ENCODE measurements at places on chromosomes 7 and 10. TPM values are rescaled to one million over a fixed set of nuclear protein-coding genes. Genes with fewer than 3 reads are reported as not detected.
A peak's percentile ranks its signal among the peaks of the same experiment; 100 is the strongest.

- H3K27ac ChIP-seq: no peak overlapping the region
- DNase-seq: no peak
- no peak overlapping the region for H3K4me3 ChIP-seq
- H3K36me3 ChIP-seq: no peaks in the 10 kb centered on the region
- no peaks in the 10 kb centered on the region for H3K4me1 ChIP-seq
These were observed 107.4 kb downstream of the ACTR3B start for GRCh38 chr7:152866791-152867501.

- peak overlapping the region; percentile 91 for H3K27ac ChIP-seq
- no peak for DNase-seq
- H3K36me3 ChIP-seq: no peaks in the 10 kb centered on the region
- H3K4me3 ChIP-seq: no peak overlapping the region
- peaks cover 24% of the 10 kb centered on the region for H3K4me1 ChIP-seq
- no peaks in the 10 kb centered on the region for H3K27me3 ChIP-seq
These were observed 2.0 kb upstream of the SFR1 start for GRCh38 chr10:104119996-104120395.

- H3K27ac ChIP-seq: no peak overlapping the region
- DNase-seq: no peak
- no peaks in the 10 kb centered on the region for H3K4me1 ChIP-seq
These were observed 9.0 kb upstream of the ADCYAP1R1 start for GRCh38 chr7:31043051-31043471.

The TEX47 gene
- total RNA-seq: not detected

The LMBR1 gene
- 82.6 TPM for total RNA-seq

Measured in Panc1 (cell line).